ENCODE measurements at places on chromosomes 5 and 9.

DNA sequence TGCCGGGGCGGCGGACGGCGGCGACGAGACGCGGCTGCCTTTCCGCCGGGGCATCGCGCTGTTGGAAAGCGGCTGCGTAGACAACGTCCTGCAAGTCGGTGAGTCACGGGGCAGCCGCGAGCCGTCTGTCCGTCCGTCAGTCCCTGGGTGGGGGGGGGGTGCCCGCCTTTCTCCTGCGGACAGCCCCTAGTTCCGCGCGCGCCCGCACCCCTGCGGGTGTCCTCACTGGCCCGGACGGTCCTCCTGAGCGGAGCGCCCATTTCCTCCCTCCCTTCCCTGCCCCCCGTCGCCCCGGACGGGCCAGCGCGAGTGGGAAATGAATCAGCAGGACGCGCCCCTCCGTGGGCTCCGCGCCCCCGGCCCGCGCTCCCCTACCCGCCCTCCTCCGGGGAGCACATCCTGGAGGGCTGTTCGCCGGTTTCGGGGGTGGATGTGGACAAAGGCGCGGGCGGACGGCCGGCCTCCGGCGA is 828 bp downstream of the ZSWIM6 start:
- no peak for DNase-seq

GRCh38 chr9:136757751-136758140 is 297 bp downstream of the LCN8 start:
- no peak for DNase-seq

DNA sequence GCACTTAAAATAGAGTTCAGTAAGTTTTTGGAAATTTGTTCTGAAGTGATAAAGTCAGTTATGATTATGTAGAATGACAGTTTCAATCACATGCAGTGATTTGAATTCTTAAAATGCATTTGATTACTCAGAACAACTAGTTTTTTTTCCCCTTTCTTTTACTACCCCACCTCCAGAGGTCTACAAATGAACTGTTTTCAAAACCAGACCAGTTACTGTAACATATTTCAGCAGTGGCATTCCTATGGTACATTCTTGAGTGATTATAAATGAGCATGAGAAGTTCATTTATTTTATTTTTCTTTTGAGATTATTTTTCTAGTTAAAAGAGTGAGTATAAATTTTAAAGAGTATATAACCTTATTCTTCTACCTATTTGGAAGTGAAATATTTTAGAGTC is 71.6 kb downstream of the NNT start:
- DNase-seq, result no peak

- no peak for DNase-seq
Measured at GRCh38 chr5:151719228-151720000, 32.7 kb upstream of the SPARC start.

DNA sequence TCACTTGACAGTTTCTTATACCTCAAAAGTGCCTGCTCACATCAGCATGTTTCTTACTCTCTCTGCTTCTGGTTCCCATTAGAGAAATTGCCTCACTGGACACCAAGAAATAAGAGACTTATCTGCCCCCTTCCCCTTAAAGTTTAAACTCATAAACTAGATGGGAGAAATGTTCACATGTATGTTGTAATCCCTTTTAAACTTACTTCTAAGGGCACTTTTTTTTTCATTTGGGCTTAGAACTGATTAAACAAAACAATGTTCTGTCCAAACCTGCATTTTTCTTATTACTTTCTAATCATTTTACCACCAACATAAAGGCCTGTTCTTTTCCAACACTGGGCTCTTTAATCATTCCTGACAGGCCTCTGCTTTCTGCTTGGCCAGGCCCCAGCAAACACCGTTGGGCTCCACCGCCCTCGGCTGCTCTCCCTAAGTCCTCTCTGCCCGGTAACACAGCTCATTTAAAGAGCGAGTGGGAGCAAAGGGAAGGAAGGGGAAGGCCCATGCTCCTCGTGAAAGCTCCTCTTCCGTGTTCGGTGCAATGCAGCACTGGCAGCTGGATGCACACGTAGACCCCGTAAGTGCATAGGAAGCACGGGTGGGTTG is 53.4 kb downstream of the ROR2 start:
- DNase-seq, result no peak

GRCh38 chr5:2906302-2907090 is 155.0 kb upstream of the IRX2 start:
- DNase-seq, result no peak

- DNase-seq, result no peak
Measured at GRCh38 chr9:99335280-99335679, 113.2 kb downstream of the SEC61B start.

DNA sequence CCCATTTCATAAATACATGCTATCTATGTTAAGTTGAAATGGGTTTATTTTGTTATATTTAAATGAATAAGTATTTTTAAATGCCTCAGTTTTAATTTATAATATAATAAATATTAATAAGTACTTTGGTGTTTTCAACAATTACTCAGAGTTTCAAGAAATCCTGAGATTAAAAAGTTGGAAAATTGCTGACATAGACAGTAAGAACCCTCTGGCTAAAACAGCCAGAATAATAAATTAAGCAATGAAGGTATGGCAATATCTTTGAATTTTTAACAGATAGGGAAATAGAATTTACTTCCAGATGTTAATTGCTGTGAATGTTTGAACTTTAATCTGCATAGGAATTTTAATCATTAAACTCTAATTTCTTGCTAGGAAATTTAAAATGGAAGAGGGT is 83.6 kb downstream of the ZNF622 start:
- no peak for DNase-seq

DNA sequence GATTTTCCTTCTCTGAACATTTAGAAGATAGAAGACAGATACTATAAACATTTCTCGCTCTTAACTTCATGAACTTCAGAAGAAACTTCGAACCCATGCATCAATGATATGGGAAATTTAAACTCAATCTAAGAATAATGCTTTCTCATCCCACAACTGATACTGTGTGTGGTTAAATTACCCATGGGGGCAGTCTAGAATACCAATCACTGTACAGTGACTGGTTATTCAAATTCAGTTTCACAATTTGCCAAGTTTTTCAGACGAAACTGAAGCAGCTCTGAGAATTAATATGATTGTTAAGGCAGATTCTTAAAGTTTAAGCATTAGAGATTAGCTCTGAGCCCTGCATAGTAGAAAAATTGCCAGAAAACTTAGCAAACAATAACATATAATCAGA is 431.0 kb downstream of the SH3GL2 start:
- DNase-seq, result no peak

- no peak for DNase-seq
Measured at GRCh38 chr9:134158753-134159392, 5.5 kb downstream of the RNU6ATAC start.

GRCh38 chr9:109074236-109074889 is 45.4 kb downstream of the TMEM245 start:
- no peak for DNase-seq

DNA sequence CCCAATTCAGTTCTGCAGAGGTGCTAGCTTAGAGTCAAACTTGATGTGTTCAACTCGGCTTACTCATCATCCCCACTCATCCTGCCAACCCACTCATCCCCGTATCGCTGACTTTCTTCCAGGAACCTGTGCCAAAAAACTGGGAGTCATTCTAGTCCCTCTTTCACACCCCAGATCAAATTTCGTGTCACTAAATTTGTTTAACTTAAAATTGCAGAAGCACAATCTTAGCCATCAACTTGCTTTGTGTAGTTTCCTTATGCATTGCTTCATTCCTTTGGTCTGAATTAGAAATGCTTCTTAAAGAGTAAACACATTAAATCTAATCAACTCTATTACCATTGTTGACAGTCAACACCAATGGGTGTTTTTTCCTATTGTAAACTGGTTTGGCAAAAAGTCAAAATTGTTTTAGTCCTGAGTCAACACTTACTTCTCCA is 162.4 kb downstream of the TTC39B start:
- DNase-seq, result no peak

DNA sequence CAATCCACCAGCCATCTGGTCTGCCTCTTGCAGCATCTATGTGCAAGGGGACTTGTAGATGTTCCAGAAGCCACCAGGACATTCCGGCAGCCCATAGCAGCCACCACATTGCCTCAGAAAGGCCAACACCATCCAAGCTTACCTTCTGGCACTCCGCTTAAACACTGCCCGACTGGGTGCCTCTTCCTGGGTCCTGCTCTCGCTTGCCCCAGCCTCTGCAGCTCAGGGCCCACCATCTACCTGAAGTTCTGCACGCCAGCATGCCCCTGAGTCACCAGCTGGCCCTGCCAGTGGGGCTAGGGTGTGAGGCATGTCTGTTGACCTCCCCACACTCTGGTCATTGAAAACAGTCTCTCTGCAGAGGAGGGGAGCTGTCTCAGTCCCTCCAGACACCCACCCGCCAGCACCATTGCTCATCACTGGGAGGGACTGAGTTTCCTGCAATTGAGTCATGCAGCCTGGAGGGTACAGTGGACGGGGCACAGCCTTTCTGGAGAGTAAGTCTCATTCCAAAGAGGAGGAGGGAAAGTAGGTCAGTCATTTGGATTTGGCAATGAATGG is 16.9 kb upstream of the COL5A1 start:
- no peak for DNase-seq

DNA sequence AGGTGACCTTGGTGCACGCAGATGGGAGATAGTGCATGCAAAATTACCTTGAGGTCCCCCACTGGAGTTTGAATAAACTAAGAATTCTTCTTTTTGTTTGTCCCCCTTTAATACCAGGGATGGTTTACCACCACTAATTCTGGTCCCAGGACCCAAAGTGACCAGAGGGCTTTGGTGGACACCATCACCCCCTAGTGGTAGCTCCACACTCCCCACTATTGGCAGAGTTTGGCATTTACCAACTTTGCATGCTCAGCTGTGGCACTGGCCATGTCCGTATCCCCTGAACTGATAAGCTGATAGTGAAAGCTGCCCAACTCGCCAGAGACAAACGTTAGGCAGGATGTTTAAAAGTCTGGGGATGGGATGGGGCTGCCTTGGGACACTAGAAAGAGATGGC is 3.3 kb downstream of the ASTN2 start:
- DNase-seq, result no peak

DNA sequence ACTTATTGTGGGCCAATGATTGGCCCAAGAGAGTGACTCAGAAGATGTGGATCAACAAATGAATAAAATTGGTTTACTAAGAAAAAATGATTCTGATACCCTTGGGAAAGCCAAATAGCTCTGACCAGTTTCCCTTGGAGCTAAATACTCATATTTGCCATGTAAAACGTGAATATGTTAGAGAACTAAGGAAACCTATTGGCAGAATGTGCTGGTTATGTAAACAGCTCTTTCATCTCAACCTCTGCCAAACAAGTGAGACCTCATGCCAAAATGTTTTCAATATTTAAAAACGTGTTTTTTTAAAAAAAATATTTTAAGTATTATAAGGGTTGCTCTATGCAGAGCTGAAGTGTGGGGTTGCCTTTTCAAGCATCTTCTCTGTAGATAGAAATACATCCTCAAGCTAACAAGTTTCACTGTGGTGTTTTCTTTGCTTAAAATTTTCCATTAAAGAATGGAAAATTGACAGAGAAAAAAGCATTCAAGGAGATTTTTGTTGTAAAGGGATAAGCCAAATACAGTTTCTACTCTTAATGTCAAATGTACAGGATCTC is 186.9 kb upstream of the TUT7 start:
- no peak for DNase-seq

DNA sequence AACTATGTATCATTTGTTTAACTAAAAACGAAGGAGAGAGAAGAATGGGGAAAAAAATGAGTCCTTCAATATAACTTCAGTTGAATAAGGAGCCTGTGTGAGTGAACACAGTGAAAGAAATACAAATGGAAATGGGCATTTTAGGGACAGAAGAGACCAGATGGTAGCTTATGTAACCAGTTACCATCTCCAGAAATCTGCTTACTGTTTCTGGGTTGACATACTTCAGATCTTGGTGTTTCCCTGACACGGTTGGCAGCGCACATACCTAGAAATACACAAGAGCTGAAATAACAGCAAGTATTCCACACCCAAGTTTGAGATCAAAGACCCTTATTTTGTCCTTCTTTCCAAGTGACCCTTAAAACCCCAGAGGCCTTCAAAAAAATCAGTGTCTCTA is 14.9 kb upstream of the GFRA3 start:
- DNase-seq, result no peak

DNA sequence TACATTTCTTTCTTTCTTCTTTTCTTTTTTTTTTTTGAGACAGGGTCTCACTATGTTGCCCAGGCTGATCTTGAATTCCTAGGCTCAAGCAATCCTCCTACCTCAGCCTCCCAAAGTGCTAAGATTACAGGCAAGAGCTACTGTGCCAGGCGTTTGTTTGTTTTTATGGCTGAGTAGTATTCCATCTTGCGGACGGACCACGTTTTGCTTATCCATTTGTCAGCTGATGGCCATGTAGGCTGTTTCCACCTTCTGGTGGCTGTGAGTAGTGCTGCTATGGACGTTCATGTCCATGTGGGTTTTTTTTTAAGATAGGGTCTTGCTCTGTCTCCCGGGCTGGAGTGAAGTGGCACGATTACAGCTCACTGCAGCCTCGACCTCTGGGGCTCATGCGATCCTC is 2.5 kb downstream of the DOK3 start:
- no peak for DNase-seq

DNA sequence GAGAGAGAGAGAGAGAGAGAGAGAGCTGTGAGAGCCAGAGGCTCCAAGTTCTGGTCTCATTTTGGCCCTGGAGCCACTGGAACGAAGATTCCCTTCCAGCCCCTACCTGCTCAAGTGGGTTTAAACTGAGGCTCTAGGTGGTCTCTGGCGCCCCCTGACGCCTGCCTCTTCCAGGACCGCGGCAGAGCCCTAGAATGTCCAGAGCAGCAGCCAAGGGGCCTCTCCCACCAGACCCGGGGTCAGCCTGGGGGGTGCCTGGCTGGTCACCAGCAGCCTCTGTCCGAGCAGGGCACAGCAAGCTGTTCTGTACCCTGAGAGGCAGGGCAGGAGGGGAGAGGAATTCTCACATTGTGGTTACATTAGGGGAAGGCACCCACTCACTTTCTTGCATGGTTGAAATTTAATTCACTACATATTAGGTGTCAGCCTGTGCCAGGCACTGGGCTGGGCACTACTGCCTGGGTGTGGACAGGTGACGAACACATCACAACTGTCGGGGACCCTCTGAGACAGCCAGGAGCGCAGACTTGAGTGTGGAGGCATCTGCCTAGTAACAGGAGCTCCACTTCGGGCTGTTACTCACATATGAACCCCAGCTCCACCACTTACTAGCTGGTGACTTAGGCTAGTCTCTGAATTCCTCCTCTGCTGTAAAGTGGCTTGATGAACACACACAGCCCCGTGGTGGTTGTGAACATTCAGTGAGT is 44.5 kb downstream of the AMBP start:
- no peak for DNase-seq

DNA sequence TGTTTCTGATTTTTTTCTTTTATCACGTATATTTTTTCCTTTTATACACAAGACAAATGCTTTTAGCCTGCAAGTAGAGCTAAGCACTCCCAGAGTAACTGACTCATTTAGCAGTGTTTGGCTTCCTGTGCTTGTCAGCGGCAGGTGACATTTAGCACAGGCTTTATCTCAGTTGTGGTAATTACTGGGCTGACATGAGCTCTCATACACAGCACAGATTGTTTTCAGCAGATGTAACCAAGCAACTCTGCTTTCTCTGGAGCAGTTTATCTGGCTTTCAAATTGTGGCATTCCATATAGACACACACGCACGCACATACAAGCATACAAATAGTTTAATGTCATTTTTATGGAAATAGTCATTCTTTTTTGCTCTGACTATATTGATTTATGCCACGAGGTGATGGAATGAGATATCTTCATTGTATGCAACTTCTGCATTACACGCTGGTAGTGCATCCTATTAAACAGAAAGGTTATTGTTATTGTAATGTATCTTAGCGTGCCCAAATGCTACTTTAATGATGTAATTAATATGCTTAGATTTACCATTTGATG is 379.0 kb upstream of the GRAMD2B start:
- DNase-seq, result no peak

- DNase-seq, result no peak
Measured at GRCh38 chr5:141479776-141480175, 4.0 kb downstream of the PCDHGC3 start.

- DNase-seq, result no peak
Measured at GRCh38 chr5:87007737-87008136, 259.9 kb upstream of the RASA1 start.

Data from activated naive CD4-positive, alpha-beta T cell (primary cell).